Activated naive CD8-positive, alpha-beta T cell treated with anti-CD3 and anti-CD28 coated beads, Interleukin-2, amount 10 ng/mL, durations not matched to agents 7 days and 5 days (primary cell): ENCODE measurements at places on chromosomes 12 and 14.

- no peak for DNase-seq
Measured at GRCh38 chr14:61627612-61628011, 67.7 kb upstream of the HIF1A start.

GRCh38 chr12:6202304-6202703 is 2.1 kb downstream of the CD9 start:
- DNase-seq = no peak

- no peak for DNase-seq
Measured at GRCh38 chr12:25438638-25439037, 114.4 kb downstream of the LMNTD1 start.

- DNase-seq = no peak
Measured at GRCh38 chr12:31519511-31519910, 71.4 kb downstream of the DENND5B start.

GRCh38 chr14:55274751-55275150 is 3.5 kb downstream of the FBXO34 start:
- no peak for DNase-seq

GRCh38 chr12:31589598-31589903 is 1.4 kb downstream of the DENND5B start:
- DNase-seq = no peak

DNA sequence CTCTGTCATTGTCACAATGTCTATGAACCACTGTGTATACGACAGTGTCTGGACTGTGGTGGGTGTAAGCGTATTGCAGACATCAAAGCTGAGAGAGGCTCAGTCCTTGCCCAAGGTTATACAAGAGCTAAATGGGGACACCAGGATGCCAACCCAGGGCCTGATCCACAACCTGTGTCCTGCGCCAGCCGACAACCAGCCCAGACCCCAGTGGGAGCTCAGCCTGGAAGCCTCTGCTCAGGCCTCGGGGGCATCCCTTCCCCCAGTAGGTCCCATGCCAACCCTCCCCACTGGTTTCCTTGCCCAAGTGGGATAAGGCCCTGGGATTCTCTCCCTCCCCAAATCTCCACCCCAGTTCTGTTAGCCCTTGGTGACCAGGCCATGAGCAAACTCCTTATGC is 54.3 kb downstream of the LTBP2 start:
- DNase-seq = no peak

DNA sequence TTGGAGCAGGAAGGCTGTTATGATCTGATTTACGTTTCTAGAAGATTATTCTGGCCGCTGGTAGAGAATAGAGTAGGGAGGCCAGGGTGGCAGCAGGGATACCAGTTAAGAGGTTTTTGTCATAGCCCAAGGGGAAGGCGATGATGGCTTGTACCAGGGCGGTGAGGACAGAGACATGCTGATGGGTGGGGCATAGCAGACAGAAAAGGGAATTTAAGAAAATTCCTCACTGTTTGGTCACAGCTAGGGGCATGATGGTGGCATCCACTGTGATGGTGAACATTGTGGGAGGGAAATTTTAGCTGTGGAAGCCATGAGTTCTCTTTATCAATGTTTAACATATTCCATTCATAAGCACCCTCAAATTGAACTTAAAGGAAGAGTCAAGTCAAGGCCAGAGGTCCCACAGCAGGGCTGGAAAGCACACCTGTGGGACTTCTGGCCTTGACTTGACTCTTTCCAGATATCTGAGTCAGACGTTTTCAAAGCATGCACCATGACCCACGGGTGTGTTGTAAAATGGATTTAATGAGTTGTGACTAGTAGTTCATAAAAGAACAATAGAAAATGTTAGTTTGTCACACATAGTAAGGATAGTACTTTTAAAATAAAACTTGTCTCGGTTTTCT is 134.6 kb downstream of the CHST11 start:
- no peak for DNase-seq

GRCh38 chr12:122523280-122523679 is 3.5 kb downstream of the RSRC2 start:
- DNase-seq = no peak

- no peak for DNase-seq
Measured at GRCh38 chr12:65786041-65786440, 38.2 kb upstream of the HMGA2 start.

DNA sequence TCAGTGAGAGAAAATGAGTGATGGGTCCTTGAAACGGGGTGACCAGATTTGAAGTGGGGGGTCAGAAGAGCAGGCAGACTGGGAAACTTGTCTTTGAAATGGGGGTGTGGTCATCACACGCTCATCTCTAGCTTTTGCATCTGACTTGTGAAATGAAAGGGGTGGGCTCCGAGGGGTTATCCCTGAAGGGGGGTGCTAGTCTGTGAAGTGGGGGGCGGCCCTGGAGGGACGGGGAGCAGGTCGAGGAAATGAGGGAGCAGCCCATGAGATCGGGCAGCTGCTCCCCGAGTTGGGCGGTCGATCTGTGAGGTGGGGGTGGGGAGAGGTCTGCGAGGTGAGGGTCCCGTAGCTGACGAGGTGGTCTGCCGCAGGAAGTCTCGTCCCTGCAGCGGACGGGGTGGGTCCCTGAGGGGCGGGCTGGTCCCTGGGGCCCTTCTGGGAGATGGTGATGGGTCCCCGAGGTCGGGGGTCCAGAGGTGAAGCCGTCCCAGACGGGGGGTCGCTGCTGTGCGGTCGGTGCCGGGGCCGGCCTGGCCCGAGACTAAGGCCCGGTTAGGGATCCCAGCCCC is 542 bp downstream of the PXN start:
- DNase-seq = no peak

DNA sequence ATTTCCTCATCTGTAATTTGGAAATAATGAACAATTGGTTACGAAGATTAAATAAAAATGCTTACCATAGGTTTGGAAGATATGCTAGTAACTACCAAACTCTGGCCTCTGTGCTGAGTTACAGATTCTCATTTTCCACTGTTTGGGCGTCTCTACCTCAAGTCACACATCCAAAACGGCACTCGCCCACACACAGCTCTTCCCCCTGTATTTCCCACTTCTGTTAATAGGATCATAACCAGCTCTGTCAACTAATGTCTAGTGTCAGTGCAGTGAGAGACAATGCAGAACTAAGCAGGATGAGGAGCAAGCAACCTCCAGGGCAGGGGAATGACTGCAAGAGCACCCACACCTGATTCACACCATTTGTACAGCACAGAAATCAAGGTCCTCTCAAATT is 10.9 kb upstream of the SYCP3 start:
- DNase-seq = no peak

GRCh38 chr14:30291216-30291615 is 267.7 kb upstream of the G2E3 start:
- DNase-seq = no peak

GRCh38 chr12:53480491-53481442 is 18.5 kb downstream of the MAP3K12 start:
- no peak for DNase-seq

GRCh38 chr12:47377414-47378221 is 297.9 kb upstream of the AMIGO2 start:
- DNase-seq = no peak

DNA sequence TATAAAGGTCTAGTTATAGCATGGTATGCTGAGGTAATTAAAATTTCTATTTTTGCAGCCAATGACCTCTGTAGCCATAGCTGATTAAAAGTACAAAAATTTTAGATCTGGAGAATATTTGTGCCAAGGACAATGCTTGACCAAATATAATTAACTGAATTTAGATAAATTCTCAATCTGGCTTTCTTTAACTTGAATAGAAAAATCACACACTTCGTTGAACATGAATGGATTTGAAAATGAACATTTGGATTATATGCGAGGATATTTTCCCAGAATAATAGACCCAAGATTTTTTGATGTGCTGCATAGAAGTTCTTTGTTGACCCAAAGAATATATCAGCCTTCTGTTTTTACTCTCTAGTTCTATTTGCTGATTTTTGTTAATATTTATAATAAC is 38.4 kb upstream of the G2E3 start:
- DNase-seq = no peak

DNA sequence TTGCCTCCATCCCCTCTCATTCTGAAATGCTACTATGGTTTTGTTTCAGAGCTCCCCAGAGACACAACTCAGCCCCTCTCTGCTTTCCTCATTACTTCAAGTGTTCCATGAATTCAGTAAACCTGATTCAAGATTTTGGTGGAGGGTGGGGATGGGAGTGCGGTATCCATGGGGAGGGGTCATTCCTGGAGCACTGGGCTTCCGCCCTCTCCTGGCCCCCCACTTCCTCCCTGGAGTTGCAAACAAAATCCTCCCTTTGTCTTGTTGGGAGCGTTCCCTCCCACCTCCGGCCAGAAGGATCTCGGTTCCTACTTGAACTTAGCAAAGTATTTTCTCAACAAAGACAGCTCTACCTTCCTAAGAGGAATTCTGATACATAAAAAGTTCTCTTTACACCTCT is 71.8 kb upstream of the LTA4H start:
- no peak for DNase-seq

- no peak for DNase-seq
Measured at GRCh38 chr14:22813145-22813544, 2.1 kb downstream of the SLC7A7 start.

DNA sequence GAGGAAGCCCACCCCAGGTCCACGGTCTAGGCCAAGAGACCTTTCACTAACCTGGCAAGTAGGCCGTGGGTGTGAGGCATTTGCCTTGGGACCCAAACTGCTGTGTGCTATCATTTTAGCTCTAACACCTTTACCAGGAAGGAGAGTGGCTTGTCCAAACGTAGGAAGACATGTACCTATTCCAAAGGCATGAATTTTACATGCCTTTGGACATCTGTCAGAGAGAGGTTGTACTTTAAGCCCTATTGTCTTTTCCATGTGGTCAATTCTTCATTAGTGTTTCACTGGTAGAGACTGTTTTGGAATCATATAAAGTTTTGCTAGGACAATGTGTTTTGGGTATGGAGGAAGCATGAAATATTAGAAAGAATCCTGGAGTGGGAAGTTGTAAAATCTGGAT is 148.8 kb downstream of the SLC41A2 start:
- DNase-seq = no peak

DNA sequence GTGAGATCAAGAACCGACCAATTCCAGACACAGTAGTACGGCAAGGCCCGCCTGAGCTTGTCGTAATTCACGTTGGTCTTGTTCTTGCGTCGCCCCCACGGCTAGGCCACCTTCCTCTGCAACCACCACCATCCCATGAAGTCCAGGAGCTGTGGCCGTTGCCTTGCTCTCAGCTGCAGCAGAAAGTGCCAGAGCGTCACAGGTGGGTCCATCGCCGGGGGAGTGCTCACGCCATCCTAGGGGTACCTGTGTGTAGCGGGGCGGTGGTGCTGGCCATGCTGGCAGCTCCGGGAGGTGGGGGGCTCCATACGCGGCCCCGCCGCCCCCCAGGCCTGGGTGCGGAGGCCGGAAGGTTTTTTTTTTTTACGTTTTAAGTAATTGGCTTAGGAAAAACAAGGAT is 23.1 kb downstream of the TMEM121 start:
- no peak for DNase-seq

DNA sequence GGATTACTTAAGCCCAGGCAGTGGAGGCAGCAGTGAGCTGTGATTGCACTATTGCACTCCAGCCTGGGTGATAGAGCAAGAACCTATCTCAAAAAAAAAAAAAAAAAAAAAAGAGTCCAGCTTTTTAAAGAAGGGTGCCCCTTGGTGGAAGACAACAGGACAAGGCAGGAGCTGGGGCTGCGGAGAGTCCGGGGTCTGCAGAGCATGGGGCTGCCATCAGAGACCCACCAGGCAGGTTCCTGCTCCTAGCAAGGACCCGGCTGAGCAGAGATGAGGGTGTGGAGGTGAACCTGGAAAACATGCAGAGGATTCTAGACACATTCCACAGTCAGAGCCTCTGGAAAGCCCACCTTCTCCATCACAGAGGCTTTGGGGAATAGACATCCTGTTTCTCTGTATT is 21.0 kb upstream of the CIPC start:
- DNase-seq = no peak
